ENCODE measurements at places on chromosomes 7 and 10. TPM values are rescaled to one million over a fixed set of nuclear protein-coding genes. Genes with fewer than 3 reads are reported as not detected.
A peak's percentile ranks its signal among the peaks of the same experiment; 100 is the strongest.

SLC13A4 gene
- total RNA-seq: 50.2 TPM

C10orf105 gene
- total RNA-seq: 0.99 TPM

C10orf143 gene
- 0.79 TPM for total RNA-seq

ECD gene
- 28.9 TPM for total RNA-seq

ZDHHC4 gene
- total RNA-seq: 64.6 TPM

CPA2 gene
- total RNA-seq: not detected

DNA sequence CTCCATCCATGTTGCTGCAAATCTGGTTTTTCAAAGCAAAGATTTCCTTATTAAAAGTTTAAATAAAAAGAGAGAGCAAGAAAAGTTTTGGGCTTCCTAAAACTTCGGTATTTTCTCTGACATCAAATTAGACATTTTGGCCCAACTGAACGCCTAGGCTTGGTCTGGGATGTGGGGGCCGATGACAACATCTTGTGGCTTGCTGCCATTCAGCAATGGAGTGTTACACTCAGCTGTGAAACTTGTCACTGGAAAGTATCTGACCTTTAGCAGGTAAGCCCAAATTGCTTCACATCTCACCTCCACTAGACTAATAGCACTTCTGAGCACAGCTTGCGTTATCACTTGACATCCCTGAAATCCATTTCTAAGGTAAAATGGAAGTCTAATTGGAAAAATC lies 320.6 kb downstream of the GATA3 start:
- DNase-seq: no peak

DNA sequence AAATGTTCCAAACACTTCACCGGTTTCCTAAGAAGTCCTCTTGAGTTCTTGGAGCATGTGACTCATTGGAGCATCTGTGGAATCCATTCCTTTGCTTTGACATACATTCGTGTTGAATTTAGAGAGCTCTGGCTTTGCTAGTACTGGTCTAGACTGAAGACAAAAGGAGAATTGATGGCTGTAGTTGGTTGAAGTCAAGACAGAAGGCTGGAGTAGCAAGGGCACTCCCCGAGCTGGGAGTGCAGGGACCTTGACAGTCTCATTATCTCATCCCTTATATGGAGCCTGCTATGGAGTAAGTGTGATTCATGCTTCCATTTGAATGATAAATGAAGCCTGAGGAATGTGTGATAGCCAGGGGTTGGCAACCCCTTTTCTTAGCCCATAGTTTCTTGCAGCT lies 1249.1 kb downstream of the TYW1 start:
- no peak for DNase-seq

DNA sequence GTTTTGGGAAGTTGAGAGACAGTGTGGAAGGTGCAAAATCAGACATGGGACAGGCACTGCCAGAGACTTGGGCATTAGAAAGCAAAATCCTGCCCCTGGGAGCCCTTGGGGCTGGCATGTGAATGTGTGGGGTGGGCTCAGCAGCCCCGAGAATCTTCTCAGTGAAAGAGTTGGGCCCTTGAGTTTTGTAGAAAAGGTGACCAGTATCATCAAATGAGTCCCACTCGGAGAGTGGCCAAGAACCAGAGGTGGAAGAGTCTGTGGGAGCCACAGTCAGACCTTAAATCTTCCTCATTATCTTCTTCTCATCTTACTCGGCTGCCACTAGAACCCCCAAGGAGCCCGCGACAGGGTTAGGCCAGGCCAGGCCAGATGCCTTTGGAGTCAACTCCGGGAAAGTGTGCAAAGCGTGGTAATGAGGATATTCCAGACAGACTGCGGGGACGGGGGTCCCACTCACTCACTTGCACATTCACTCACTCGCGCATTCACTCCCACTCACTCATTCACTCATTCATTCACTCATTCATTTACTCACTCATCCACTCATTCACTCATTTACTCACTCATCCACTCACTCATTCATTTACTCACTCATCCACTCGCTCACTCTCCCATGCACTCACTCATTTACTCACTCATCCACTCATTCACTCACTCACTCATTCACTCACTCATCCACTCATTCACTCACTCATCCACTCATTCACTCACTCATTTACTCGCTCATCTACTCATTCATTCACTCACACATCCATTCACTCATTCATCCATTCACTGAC lies 74.9 kb downstream of the CARD11 start:
- DNase-seq: no peak

GRCh38 chr7:126533715-126534114 lies 719.0 kb downstream of the GRM8 start:
- DNase-seq: no peak

DNA sequence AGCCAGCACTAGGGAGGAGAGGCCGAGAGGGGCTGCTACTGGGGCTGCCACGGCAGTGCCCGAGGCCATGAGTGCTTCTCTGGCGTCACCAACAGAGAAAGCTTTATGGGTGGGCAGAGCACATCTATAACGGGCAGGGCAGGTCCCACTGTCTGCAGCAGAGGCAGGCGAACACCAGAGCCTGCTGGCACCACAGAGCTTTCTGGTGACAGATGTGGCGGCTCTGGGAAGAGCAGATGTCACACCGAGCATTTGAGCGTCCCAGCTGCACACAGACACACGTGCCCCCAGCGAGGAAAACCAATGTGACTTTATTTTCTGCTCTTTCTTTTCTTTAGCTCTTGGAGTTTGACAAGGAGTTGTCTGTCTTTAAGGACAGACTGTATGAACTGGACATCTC lies 20.5 kb downstream of the NKX6-2 start:
- DNase-seq: peak; percentile 59

GRCh38 chr7:23713285-23714149 lies 3.5 kb downstream of the STK31 start:
- DNase-seq: no peak

- no peak for DNase-seq
Observed at GRCh38 chr10:91511549-91512330, 101.6 kb downstream of the HECTD2 start.

DNA sequence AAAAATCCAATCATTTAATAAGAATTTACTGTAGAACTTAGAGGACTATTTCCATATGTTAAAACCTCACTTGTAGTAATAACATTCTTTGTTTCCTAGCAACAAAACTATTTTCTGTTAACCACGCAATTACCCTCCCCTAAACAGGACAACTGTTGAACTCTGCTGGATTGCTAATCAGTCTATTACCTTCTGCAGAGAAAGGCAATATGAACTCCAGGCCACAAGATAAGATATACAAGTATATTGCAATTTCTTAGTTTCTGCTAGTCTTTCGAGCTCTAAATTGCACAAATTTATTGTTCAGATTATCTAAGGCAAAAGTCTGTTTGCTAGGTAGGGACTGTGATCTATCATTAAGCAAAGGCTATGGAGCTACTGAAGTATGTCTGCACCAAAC lies 920.1 kb upstream of the LRRN3 start:
- no peak for DNase-seq

DNA sequence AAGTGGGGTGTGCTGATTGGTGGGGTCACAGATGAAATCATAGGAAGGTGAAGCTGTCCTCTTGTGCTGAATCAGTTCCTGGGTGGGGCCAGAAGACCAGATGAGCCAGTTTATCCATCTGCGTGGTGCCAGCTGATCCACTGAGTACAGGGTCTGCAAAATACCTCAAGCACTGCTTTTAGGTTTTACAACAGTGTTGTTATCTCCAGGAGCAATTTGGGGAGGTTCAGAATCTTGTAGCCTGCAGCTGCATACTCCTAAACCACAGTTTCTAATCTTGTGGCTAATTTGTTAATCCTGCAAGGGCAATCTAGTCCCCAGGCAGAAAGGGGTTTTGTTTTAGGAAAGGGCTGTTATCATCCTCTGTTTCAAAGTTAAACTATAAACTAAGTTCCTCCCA lies 17.0 kb upstream of the IFRD1 start:
- no peak for DNase-seq

GRCh38 chr10:131310551-131311401 lies 745 bp downstream of the TCERG1L start:
- no peak for DNase-seq

DNA sequence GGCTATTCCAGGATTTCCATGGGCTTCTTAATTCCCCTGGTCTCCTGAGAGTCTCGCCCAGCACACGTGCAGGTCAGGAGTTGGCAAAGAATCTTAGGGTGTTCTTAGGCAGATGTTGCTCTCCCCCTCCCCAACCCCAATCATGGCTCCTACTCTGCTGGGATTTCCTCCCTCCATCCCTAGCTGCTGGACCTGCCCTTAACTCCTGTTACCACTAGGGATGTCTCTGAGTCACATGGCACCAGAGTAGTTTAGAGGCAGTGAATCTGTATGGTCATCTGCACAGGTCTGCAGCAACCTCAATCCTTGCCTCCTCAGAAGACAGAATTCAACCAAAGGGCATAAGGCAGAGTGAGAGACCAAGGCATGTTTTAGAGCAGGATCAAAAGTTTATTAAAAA lies 51.8 kb upstream of the CHST3 start:
- no peak for DNase-seq

- no peak for DNase-seq
Observed at GRCh38 chr7:46569133-46569465, 648.0 kb upstream of the IGFBP3 start.

DNA sequence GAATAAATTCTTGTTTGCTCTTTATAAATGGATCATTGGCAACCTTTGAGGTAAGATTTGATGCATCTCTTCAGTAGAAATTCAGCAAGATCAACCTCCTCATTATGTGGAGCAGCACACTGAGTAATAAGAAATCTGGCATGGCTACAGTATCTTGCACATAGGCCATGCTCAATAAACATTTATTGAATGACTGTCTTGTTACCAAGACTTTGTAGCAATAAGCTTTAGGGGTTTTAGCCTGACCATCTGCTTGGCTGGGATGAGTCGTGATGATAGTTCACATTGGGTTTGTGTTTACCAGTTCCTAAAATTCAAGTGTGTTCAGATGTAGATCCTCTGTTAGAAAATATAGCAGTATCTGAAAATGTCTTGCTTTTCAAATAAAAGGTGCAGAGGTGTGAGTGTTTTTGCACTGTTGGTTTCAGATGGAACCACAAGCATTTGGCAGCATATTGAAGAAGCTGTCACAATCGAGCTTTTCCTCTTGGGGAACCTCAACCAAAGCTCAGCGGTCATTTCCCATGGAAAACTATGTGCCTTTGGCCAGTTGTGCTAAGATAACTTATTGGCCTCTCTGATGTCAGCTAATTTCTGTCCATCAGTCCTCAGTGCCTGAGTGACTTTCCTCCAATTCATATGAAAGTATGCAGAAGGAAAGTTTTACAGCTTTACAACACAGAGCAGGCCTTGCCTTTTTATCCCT lies 442.6 kb downstream of the GFRA1 start:
- DNase-seq: no peak
